ENCODE measurements at places on chromosomes 7 and 10.

GRCh38 chr10:50501924-50502452, 121.8 kb downstream of the SGMS1 start:
- no peak for DNase-seq

- DNase-seq = peak; percentile 19
These were observed 183.7 kb upstream of the ANK3 start for GRCh38 chr10:60573336-60573735.

GRCh38 chr7:81272176-81272575, 353.3 kb upstream of the SEMA3C start:
- DNase-seq = peak; percentile 82

DNA sequence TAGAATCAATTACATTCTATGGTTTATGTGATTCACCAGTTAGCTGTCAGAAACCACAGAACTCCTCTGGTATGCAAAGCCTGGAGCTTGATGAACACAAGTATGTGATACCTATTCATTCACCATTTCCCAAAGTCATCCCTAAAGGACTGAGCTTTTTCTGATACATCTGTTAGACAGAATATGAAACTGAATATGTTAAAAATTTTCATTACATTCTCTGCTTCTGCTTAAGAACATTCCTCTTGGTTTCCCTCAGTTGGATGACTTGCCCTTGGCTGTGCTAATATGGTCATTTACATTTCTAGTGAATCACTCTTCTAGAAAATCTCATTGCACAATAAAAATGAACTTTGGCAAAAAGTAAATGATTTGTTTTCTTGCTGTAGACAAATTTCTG, 10.8 kb upstream of the PON1 start:
- DNase-seq = no peak

GRCh38 chr10:128063736-128064107, 62.5 kb downstream of the MKI67 start:
- no peak for DNase-seq

DNA sequence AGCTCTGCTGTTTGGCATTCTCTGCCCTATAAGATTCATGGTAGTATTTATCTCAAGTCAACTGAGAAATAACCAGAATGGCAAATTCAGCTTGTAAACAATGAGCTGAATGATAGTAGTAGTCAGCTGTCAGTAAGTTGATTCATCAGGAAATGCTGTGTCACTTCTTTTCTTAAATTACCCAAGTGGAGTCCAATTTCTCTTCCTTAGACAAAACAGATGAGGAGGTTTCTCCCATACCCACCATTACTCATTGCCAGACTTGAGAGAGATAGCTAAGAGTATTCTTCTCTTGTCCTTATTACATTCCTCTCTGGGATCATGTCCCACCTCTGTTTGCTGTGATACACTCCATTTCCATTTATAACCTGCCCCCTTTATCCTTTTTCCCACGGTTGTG, 159.8 kb upstream of the STEAP1 start:
- DNase-seq = no peak

DNA sequence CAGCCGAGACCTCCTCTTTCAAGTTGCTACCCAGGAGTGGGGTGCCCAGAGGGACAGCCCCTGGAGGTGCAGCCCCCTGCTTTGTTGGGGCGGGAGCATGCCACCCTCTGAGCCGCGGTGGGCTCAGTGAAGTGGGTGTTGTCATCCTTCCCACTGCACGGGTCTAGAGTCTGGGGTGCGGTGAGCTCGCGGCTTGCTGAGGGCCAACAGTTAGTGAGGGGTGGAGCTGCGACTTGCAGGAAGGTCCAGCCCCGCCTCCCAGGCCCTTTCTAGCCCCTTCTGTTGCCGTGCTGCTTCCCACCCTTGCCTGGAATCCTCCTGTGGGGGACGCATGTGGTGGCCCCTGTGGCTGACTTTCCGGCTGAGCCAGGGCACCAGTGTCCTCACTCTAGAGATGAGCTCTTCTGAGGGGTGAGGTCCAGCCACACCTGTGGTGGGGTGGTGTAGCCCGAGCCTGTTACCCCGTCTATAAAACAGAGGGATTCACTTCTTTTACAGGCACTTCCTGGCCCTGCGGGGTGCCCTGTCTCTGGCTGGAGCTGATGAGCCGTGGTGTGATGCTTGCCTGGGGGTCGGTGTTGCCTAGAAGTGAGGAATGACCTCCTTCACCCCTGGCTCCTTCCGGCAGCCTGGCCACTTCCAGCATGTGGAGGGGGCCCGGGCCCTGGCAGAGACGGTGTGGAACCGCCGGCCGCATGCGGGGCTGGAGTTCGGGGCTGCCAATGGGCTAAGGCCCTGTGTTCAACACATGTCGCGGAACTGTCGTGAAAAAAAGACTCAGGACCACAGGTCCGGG, 127.9 kb downstream of the FAM53B start:
- DNase-seq = no peak

DNA sequence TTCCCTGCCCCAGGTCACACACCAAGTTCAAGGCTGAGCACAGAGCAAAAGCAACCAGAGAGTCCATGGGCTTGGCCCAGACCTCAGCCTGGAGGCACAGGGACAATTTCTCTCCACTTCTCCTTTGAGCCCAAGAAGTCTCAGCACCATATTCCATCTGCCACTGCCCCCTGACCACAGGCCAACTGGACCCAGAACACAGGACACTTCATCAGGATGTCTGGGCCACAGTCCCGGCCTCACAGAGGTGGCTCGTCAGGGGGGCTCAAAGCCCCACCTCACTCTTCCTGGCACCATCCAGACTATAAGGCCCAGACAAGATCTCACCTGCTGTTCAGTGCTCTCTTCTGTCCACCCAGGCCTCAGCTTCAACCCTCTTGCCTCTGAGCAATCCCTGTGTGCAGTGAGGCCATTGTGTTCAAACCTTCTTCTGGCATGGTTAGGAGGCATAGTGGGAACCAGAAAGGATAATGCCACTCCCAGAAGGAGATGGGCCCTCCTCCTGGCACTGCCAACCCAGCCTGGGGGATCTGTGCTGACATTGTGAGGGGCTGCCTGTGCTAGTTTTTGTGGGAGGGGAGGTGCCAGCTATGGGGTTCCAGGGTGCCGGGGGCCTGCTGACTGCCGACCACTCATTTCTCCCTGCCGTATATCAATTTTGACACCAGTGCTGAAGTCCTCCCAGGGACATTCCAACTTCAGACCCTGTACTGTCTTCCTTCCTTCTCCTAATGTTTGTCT, 49.7 kb upstream of the ANTXRL start:
- no peak for DNase-seq

- DNase-seq = no peak
These were observed 25.0 kb upstream of the C1GALT1 start for GRCh38 chr7:7157177-7157886.

GRCh38 chr7:144027974-144028373, 20.8 kb upstream of the OR2A5 start:
- no peak for DNase-seq

DNA sequence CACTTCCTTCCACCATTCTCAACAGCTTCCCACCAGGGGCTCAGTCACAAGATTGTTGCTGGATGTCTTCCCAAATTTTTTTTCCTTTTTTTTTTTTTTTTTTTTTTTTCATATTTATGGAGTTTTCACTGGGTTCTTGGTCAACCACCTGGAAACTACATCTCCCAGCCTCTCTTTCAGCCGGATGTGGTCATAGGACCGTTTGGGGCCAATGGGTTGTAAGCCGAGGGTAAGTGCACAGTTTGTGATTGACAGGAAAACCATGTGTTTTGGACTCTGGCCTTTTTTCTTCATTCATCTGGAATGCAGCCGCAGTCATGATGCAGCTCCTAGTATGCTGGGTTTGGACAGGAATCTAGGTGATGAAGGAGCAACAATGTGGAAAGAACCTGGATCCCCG, 337.1 kb upstream of the FOXK1 start:
- DNase-seq = no peak

DNA sequence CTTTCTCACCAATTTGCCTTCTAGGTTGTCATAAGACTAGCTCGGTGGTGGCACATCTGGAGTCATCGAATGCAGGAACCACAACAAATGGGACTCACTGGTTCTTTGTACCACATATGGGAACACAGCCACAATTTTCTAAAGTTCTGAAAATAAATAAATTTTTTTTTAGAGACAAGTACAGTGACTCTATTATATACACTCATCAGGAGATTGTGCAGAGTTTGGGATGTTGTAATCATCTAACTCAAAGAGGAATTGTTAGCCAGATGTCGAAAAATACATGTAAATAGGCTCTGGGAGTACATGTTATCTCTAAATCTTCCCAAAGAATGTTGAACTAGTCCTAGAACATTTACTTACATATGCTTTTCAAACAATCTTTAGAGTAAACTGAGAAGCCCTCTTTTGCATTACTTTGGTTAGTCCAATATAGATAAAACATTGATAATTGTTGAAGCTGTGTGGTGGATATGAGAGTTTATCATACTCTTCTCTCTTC, 19.6 kb upstream of the SEPTIN7 start:
- DNase-seq = peak; percentile 62

DNA sequence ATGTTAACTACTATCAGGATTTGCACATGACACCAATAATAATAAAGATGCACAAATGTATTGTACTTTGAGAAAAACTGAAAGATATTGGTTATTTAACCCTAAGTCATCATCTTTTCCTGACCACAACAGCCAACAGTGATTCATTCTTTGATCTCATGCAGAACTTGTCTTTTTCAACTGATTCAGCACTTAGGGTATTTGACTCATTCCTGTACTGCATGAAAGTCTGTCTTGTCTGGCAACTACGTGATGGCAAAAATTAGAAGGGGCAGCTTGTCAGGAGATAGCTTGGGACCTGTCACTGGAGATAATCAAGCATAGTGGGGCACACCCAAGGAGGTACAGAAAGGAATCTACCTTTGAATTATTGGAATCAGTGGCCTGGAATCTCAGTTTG, 77.8 kb upstream of the LRRC17 start:
- DNase-seq = no peak

GRCh38 chr10:126259760-126260479, 128.4 kb downstream of the ADAM12 start:
- DNase-seq = no peak

DNA sequence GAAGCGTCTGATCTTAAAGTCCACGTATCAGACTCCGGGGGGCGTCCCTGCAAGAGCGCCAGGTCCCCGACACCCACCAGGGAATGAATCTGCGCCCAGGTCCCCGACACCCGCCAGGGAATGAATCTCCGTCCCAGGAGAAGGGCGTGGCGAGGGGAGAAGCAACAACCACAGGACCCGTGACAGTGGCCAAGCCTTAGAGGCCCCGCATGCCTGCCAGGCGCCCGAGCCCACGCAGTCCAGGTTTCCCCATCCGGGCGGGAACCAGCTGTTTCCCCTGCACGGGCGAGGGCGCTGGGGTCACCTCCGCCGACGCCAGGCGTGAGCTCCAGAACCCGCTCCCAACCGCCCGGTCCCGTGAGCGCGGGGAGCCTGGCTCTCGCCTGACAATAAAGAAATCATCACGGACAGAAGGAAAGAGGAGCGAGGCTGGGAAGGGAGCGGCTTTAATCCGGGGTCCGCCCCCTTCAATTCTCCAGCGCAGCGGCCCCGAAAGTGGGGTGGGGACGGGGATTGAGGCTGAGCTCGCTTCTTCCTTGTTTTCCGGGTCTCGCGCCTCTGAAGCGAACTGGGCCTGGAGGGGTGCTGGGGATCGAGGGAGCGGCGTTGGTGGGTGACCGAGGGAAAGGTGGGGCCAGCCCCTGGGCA, 29.0 kb upstream of the BMS1 start:
- DNase-seq = peak; percentile 22

DNA sequence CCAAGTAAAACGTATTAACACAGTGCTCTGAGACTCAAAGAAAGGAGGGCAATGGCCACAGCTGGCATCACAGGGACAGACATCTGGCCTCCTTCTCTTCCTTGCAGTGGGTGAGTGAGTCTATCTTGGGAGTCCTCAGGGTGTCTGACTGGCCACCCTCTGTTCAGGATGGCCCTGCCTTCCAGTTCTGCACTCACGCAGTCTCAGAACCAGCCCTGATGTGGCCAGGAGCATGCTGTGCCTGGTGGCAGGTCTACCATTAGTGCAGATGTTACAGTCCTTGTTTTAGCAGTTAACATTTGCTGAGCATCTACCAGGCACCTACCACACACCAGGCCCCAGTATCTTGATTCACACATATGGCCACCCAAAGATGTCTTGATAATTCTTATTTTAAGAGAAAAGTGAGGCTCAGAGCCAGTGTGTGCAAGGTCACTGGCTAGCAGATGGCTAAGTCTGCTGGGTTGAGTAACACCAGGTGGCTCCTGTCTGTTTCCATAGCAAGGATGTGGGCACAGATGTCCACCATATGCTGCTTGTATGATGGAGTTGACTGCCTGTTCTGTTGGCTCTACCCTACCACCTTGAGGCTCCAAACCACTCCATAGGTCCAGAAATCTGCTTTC, 23.2 kb upstream of the ARHGAP22 start:
- DNase-seq = no peak

- no peak for DNase-seq
These were observed 299.9 kb upstream of the PITRM1 start for GRCh38 chr10:3472287-3473051.

GRCh38 chr7:21972397-21972784, 26.7 kb upstream of the CDCA7L start:
- no peak for DNase-seq

- peak; percentile 94 for DNase-seq
These were observed 208.3 kb downstream of the PPP1R3A start for GRCh38 chr7:113710310-113711096.

DNA sequence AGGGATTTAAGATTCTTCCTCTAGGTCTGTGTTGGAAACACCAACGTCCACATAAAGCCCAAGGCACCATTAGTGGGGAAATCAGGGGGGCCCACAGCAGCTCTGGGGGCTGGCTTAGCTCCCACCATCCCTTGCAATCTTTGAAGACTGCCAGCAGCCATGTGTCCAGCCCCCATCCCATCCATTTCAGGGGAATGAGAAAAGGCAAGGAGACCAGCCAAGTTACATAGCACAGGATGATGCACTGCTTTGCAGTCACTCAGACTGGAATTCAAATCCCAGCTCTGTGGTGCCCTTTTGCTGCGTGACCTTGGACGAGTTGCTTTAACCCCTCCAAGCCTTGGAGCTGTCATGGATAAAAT, 108.9 kb upstream of the ZMIZ1 start:
- no peak for DNase-seq

- DNase-seq = peak; percentile 63
These were observed 337.5 kb upstream of the KCND2 start for GRCh38 chr7:119935418-119936025.

GRCh38 chr10:77391605-77392235, 245.9 kb downstream of the KCNMA1 start:
- DNase-seq = peak; percentile 81

- no peak for DNase-seq
These were observed 182.7 kb upstream of the SLC26A5 start for GRCh38 chr7:103628742-103629141.

GRCh38 chr10:117619707-117620405, 77.3 kb downstream of the EMX2 start:
- DNase-seq = no peak

DNA sequence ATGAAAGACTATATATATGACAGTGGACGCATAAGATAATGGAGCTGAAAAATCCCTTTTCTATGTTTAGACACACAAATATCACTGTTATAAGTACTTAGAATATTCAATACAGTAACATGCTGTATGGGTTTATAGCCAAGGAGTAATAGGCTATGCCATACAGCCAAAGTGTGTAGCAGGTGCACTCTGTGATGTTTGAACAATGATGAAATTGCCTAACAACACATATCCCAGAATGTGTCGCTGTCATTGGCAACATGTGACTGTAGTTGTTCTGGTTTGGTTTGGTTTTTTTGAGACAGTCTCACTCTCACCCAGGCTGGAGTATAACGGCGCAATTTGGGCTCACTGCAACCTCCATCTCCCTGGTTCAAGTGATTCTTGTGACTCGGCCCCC, 26.1 kb downstream of the NOM1 start:
- no peak for DNase-seq

GRCh38 chr10:17153321-17153720, 23.7 kb upstream of the CUBN start:
- no peak for DNase-seq

GRCh38 chr7:157414702-157415096, 77.9 kb downstream of the DNAJB6 start:
- DNase-seq = no peak

Data from NCI-H526 (cell line).